ENCODE measurements at places on chromosomes 13 and 19.

- no peak for DNase-seq
Observed at GRCh38 chr13:85974608-85975366, 175.6 kb upstream of the SLITRK6 start.

- no peak for DNase-seq
Observed at GRCh38 chr13:27120011-27120410, 51.6 kb downstream of the USP12 start.

GRCh38 chr19:15453091-15453578, 3.4 kb upstream of the WIZ start:
- no peak for DNase-seq

GRCh38 chr19:4077800-4078684, 11.3 kb upstream of the ZBTB7A start:
- peak; percentile 33 for DNase-seq

DNA sequence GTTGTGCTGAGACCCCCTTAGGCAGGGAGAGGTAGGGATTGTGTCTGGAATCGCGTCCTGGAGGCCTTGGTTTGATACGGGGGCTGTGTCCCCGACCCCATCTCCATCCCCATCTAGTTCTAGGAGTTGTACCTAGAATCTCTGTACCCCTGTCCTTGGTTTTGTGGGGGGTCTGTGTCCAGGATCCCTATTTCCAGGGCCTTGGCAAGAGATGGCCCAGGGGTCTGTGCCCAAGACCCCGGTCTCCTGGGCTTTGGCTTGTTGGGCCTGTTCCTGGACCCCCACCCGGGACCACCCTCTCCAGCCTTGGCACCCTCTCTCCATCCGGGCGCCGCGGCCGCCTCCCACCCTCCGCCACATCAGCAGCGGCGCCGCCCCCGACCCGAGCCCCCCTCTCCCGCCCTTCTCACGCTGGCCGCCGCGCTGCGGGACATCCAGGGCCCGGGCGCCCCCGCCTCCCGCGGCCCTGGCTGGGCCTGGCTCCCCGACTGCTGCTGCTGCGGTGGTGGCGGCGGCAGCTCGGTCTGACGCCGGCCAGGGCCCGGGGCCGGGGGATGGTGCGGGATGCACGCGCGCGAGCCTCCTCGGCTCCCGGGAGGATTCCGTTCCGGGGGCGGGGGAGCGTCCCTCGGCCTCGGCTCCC, at the start of gene NUMBL:
TSS of gene NUMBL (minus strand) at position 602 of the 643 bp plus-strand sequence. CDS start at position 434, 168 bp downstream.
- no peak for DNase-seq

DNA sequence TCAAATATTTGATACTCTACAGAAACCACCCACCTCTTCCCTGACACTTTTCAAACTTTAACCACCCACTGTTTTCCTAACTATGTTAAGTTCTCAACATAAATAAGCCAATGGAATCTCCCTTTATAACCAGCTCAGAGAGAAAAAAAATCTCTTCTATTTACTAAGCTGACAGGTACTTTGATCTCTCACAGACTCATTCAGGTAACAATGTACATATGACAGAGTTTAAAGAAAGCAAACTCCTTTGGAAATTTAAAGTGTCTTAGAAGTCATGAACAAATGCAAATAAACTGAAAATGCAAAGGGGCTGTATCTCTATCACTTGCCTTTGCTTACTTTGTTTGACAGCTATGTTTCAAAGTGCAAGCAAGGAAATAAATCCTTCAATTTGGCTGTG, 109.3 kb downstream of the KLF12 start:
- no peak for DNase-seq

GRCh38 chr19:56477429-56478338, 539 bp upstream of the ZNF667 start:
- DNase-seq, result peak; percentile 93

GRCh38 chr19:4584670-4585460, 25.4 kb upstream of the SEMA6B start:
- no peak for DNase-seq

DNA sequence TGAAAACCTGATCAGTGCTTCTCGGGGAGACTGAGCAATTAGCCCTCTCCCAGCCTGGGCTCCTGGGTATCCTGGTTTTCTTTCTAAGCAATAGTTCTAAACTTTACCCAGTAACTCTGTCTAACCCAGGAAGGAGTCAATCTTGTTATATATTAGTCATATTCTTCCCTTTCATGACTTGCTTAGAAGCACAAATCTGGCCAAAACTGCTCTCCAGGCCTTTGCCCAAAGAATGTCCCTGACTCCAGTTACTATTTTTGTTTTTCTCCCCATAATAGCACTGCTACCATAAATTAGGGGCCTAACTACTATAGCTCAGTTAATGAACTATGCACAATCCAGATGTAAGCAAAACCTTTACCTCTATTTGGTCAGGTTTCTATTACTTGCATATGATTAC, 355.8 kb upstream of the HTR2A start:
- no peak for DNase-seq

DNA sequence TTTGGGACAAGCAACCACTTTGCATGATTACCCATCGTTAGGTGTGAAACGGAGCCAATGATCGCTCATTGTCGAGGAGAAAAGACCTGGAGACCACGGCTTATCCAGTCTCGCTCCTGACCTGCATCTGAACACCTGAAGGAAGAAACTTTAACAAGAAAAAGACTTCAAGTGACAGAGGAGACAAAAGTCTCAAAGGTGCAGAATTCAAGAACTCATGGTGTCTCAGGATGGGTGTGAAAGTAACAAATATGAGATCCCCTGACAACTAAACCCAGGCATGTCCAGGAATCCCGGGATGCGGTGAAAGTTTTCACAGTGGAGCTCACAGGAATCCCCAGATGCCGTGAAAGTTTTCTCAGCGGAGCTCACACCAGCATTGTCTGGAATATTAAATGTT, 6.3 kb upstream of the ATP11A start:
- no peak for DNase-seq

DNA sequence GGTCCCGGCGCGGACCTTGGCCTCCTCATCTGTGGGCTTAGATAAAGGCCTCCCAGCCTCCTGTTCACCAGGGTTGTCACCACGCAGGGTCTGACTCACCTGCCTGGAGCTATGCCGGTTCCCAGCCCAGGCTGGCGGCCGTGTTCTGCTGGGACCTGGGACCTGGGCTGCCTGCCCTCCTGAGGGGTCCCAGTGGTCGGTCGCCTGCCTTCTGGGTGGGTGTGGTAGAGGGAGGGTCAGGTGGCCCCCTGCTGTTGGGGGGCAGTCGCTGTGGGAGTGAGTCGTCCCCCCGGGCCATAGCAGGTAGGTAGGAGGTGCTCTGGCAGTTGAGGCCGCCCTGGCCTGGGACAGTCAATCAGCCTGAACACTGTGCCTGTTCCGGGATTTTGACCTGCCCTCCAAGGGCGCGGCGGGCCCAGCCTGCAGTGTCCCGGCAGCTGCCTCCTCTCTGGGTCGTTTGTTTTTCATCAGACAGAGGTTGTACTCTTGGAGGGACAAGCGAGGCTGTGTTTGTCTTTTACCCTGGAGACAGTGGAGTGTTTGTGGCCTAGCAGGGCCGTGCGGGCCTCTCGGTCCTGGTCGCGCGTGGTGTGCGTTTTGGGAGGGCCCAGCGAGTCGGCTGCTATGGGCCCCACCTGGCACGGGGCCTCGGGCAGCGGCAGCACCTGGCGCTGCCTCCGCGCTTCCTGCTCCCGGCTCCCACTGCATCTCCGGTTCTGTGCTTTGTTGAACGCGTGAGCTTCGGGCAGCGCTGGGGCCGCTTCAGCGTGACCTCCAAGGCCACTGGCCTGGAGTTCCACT, 2.6 kb downstream of the ADAT3 start:
- DNase-seq, result no peak

DNA sequence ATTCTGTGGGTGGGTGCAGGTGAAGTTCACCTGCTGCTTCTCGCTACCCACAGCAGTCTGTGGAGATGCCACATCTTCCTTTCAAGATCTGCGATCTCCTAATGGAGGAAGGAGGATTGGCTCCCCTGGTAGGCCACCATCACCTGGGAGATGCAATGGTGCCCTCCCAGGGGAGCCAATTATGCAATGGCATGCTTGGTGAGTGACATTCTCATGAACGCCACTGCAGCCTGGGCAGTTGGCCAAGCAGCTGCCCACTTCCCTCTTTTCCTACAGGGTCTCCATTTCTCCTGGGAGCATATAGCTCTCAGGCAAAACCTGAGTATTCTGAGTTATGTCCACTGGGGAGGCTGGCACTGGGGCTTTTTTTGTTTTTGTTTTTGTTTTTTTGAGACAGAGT, 83.5 kb upstream of the KCTD15 start:
- no peak for DNase-seq

- DNase-seq, result no peak
Observed at GRCh38 chr13:69468624-69469023, 639.0 kb upstream of the ATXN8OS start.

GRCh38 chr13:34156841-34157365, 339.0 kb downstream of the RFC3 start:
- peak; percentile 99 for DNase-seq

- DNase-seq, result no peak
Observed at GRCh38 chr13:23350009-23350408, 83.5 kb downstream of the SACS start.

DNA sequence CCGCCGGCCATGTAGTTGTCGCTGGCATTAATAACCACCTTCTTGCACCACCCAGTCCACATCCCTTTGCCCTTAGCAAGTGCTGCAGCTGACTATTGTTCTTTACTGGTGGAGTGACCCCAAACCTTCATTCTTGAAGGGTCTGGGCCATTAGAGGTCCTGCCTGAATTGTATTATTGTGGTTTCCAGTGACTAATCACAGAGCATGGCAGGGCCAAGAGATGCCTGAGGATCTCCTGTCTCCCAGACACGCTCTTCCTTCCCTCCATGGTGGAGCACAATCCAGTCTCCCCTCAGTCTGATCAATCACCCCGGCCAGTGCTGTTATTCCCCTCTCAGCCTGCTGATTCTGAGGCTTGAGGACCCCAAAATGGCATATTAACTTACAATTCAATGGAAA, 39.0 kb downstream of the C1QTNF9 start:
- DNase-seq, result no peak

DNA sequence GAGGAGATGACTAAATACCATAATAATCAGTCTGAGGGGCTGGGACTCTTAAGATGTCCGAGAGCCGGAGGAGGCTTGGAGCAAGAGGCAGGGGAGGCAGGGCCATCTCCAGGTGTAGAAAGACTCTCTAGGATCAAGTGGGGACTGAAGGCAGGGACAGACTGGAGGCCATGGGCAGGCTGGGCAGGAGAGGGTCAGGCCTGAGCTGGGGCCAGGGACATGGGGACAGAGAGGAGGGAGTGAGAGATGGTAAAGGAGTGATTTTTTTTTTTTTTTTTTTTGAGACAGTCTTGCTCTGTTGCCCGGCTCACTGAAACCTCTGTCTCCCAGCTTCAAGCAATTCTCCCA, 2.2 kb downstream of the JOSD2 start:
- DNase-seq, result no peak

DNA sequence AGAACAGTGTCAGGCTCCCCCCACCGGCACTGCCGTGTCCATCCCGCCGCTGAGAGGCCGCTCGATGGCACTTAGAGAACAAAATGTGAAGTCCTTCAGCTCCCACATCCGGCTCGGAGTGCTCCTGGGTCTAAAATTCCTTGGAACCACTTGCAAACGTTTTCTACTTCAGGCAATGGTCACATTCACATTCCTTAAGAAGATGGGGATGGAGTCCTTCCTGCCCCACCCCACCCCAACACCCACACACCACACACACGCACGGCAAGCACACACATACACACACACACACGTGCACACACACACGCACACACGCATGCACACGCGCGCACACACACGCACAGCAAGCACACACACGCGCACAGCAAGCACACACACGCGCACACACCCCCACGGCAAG, 83.4 kb downstream of the SOX1 start:
- DNase-seq, result no peak

DNA sequence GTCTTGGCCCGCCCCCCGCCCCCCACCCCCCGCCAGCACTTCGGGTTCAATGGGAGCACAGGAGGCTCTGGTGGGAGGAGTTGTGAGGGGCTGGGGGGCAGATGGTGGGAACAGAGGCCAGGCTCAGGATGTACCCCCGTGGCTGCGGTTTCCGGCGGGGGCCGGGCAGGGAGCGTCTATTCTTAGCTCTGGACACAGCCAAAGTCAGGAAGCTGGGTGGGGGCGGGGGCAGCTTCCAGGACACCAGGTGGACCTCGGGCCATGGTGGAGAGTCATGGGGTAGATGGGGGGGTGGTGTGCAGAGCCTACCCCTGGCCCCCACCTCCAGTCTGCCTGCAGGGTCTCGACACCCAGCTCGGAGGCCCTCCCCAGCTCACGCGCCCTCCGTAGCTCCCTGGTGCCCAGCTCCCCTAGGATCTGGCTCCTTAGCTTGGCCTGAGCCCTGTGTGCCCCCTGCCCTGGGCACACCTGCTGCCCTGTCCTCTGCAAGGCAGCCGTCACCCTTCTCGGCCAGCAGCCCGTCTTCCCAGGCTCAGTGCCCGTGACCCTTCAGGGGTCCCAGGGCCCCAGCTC, 2.2 kb upstream of the TBXA2R start:
- DNase-seq, result no peak

GRCh38 chr19:39737351-39737750, 478 bp downstream of the CLC start:
- DNase-seq, result no peak

DNA sequence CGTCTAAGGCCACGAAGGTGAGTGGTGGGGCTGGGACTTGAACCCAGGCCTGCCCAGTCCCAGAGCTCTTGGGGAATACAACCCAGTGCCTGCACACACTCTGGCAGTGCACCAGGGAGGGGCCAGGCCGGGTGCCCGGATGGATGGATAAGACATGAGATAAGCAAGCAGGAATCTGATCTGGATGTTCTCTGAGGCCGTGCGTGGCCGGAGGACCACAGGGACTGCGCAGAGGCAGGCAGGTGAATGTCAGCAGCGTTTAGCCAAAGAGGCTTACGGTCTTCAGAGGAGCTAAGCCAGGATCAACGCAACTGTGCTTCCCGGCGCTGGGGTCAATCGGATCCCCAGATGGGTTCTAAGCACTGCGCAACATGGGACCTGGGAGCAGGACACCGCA, 1.5 kb downstream of the ZNF787 start:
- peak; percentile 42 for DNase-seq

DNA sequence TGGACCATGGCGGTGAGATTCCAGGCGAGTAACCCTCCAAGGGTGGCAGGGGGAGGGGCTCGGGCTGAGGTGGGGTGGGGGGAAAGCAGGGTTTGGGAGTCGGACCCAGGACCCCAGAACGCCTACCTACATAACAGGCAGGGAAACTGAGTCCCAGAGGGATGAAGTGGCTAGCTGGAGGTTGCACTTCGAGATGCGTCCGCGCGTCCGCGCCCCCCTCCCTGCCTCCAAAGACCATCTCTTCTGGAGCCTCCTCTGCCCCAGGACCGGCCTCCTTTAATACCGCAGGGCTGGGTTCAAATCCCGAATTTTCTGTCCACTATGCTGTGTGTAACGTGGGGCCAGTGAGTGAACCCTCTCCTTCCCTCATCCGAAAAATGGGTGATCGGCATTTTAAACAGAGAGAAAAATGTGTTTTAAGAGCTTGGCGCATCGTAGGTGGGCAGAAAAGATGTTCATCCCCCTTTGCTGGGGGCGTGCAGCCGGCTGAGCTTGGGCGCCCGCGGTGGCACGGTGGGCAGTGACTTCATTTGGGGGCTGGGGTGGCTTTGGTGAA, 13.8 kb downstream of the TJP3 start:
- no peak for DNase-seq
